Mononuclear cell (primary cell): ENCODE measurements at places on chromosomes 4 and X. TPM values are rescaled to one million over a fixed set of nuclear protein-coding genes. Genes with fewer than 3 reads are reported as not detected.

The MAGEA11 gene
- total RNA-seq: not detected

The RTL5 gene
- 0.73 TPM for total RNA-seq

The PRR32 gene
- not detected for total RNA-seq

The POLN gene
- total RNA-seq: 1.4 TPM
